ENCODE measurements at places on chromosomes 12 and 14. TPM values are rescaled to one million over a fixed set of nuclear protein-coding genes. Genes with fewer than 3 reads are reported as not detected.

The SLCO1C1 gene
- total RNA-seq = not detected

The UNC79 gene
- 0.02 TPM for total RNA-seq

The TSFM gene
- total RNA-seq = 30.9 TPM

The REM2 gene
- total RNA-seq = 0.14 TPM

The IL26 gene
- total RNA-seq = not detected

The SAMD15 gene
- 1.2 TPM for total RNA-seq

The TSHR gene
- not detected for total RNA-seq

The FGF23 gene
- not detected for total RNA-seq

The ST8SIA1 gene
- not detected for total RNA-seq

The AMN gene
- not detected for total RNA-seq

DNA sequence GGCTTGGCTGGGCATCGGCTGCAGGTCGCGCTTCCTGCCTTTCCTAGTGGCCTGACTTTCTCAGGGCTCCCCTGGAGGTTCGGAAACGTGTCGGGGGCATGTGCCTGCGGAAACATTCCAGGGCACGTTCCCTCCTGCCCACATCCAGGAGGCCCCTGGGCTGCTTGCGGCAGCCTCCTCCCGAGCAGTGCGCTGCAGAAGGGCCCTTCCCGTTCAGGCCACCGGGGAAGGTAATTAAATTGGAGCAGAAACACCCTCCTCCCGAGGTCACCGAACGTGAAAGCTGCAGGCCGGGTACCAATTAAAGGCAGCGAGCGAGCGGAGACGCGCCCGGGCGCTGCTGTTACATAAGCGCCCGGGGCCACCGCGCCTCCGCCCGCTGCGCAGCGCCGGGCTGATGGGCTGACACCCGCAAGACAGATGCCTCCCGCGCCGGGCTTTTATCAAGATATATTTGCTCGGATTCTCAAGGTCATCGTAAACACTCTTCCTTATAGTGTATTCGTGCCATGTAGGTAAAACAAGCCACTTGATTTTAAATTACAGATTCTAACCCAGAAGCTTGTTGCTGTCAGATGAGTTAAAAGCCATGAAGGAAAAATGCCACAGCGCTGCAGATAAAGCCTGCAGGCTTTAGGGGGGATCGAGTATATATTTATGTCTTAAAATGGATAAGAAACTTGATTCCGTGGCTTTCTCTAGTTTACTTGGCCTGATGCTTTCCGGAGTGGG is 31.4 kb downstream of the SSPN start:
- peaks cover 13% of the 10 kb centered on the region for H3K4me1 ChIP-seq
- H3K4me3 ChIP-seq = peak overlapping the region; percentile 85
- H3K27me3 ChIP-seq = no peaks in the 10 kb centered on the region
- DNase-seq = peak; percentile 0

- H3K27ac ChIP-seq = peak overlapping the region; percentile 67
- H3K27me3 ChIP-seq = no peaks in the 10 kb centered on the region
- no peak for DNase-seq
These were observed 114.8 kb downstream of the C12orf75 start for GRCh38 chr12:105445249-105445648.

DNA sequence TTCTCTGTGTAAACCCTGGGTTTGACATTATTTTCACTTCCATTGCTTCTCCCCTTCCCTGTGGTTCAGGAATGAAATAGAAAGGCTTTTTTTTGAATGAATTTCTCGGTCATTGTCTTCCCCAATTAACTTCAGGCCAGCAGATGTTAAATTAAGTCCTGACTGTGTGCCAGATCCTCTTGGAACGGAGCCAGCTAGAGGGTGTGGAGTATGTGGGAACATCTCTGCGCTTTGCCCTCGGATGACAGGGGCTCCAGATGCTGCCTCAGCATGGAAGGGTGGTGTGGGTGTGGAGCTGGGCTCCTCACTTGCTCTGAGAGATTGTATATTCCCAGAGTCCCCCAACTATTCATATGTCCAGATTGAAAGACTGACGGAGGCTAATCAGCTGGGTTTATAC is 13.1 kb downstream of the KRT85 start:
- H3K4me3 ChIP-seq = no peak overlapping the region
- H3K4me1 ChIP-seq = peaks cover 14% of the 10 kb centered on the region
- H3K27ac ChIP-seq = no peak overlapping the region

DNA sequence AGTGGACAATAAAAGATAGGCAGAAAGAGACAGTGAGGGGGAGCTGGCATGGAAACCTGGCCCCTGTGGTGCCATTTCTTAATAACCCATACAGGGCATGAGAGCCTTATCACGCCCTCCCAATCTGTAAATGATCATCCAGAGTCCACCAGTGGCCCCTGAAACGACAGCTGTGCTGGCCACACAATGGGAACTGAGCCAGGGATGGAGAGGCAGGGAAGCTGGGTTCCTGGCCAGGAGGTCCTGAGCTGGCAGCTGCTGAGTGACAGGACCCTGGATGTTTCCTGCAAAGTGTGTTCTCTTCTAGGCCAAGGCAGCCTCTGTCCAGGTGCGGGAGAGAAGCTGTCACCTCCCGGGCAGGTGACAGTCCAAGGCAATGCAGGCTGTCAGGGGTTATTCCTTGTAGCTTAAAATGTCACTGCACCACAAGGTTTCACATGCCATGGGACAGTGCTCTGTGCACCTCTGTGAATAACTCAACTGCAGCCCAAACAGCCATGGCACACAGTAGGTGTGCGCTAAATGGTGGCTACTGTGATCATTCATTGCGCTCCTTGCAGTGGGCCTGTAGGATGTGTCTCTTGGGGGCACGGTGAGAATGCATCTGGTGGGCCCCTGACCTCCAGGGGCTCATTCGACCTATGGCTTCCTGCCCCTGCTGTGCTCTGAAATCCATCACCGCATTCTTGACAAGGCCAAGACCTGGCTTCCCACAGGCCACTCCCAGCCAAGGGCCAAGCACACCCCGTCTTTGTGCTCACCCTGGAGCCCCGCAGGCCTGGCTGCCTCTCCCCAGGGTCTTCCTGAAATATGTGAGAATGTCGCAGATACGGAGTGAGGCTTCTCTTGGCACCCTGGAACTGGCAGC is 46.3 kb upstream of the BCL11B start:
- H3K27me3 ChIP-seq = peaks cover 19% of the 10 kb centered on the region
- DNase-seq = no peak
- H3K27ac ChIP-seq = no peak overlapping the region
- no peak overlapping the region for H3K4me3 ChIP-seq
- no peaks in the 10 kb centered on the region for H3K4me1 ChIP-seq
- no peaks in the 10 kb centered on the region for H3K36me3 ChIP-seq

- peaks cover 3% of the 10 kb centered on the region for H3K27me3 ChIP-seq
- peaks cover 38% of the 10 kb centered on the region for H3K4me1 ChIP-seq
- no peak for DNase-seq
These were observed 5.6 kb downstream of the HIP1R start for GRCh38 chr12:122840580-122841513.

- H3K36me3 ChIP-seq = no peaks in the 10 kb centered on the region
- H3K4me1 ChIP-seq = peaks cover 6% of the 10 kb centered on the region
- peaks cover 47% of the 10 kb centered on the region for H3K27me3 ChIP-seq
- H3K27ac ChIP-seq = no peak overlapping the region
- H3K4me3 ChIP-seq = no peak overlapping the region
These were observed 2.3 kb downstream of the RFX4 start for GRCh38 chr12:106585105-106585520.

- peaks cover 5% of the 10 kb centered on the region for H3K36me3 ChIP-seq
- H3K4me3 ChIP-seq = no peak overlapping the region
- peaks cover 30% of the 10 kb centered on the region for H3K27me3 ChIP-seq
- DNase-seq = no peak
These were observed 668.1 kb downstream of the MED13L start for GRCh38 chr12:115609347-115609746.

DNA sequence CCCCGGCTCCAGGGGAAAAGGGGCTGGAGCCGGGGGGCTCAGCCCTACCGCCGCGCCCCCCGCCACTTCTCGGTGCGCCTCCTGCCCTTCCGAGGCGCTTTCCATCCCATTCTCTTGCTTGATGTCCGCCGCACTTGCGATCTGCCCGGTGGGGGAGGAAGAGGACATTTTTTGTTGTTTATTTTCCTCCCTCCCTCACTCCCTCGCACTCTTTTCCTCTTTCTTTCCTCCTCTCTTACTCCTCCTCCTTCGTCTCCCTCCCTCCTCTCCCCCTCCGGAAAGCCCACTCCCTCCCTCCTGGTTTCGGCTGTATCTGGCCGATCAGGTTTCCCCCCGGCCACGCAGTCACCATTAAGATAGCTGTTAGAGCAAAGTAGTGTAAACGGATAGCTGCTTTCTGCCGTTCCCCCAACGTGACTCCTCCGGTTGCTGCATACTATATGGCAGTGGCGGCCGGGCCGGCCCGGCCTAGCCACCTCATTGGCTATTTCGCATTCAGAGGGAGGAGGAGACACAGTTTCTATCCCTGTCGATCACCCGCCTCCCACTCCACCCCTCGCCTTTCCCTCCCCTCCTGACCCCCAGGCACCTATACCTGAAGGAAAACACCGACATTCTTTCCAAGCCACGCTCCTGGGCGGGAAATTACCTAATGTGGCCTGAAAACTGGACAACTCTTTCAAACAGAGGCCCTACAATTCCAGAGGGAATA is at the start of gene SIX4:
Gene SIX4, minus strand, starts transcription at position 445 of the 712 bp plus-strand sequence. Its CDS starts 277 bp downstream, at position 168.
- peaks cover 23% of the 10 kb centered on the region for H3K4me1 ChIP-seq
- DNase-seq = peak; percentile 77
- H3K27ac ChIP-seq = peak within 1 kb of the TSS; percentile 97
- H3K27me3 ChIP-seq = no peaks in the 10 kb centered on the region
- peak within 1 kb of the TSS; percentile 98 for H3K4me3 ChIP-seq

DNA sequence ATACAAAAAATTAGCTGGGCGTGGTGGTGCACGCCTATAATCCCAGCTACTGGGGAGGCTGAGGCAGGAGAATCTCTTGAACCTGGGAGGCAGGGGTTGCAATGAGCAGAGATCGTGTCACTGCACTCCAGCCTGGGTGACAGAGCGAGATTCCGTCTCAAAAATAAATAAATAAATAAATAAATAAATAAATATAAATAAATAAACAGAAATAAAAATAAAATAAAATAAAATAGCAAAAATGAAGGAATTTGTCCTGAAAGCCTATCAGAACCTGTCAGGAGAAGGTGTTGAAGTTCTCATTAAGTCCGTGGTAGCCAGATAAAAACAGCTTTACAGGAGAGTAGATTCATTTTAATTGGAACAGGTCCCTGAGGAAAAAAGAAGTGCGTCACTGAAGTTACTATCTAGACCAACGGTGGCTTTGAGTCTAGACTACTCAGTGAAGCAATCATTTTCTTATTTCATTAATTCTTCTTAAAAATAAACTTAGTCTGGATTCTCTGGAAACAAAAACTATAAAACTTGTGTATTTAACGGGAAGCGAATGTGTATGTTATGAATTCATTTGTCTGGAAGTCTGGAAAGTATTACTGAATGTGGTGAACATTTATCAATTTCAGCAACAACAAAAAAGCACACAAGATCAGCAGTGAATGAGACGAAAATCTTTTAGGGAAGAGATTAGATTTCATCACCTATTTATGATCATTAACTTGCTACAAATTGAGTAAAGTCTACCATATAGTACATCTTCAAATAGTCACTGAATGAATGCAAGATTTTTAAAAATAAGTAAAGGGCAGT is 248.5 kb upstream of the PDE3A start:
- H3K27me3 ChIP-seq = no peaks in the 10 kb centered on the region
- no peaks in the 10 kb centered on the region for H3K4me1 ChIP-seq
- H3K36me3 ChIP-seq = no peaks in the 10 kb centered on the region
- H3K4me3 ChIP-seq = no peak overlapping the region
- DNase-seq = no peak

- H3K27me3 ChIP-seq = no peaks in the 10 kb centered on the region
- H3K4me3 ChIP-seq = no peak overlapping the region
- H3K36me3 ChIP-seq = no peaks in the 10 kb centered on the region
- H3K27ac ChIP-seq = no peak overlapping the region
These were observed 267.6 kb upstream of the SFSWAP start for GRCh38 chr12:131443019-131444000.

GRCh38 chr12:6038160-6038559 is 86.3 kb downstream of the VWF start:
- peaks cover 9% of the 10 kb centered on the region for H3K27me3 ChIP-seq
- H3K4me3 ChIP-seq = no peak overlapping the region
- H3K27ac ChIP-seq = no peak overlapping the region
- peak; percentile 63 for DNase-seq
- no peaks in the 10 kb centered on the region for H3K36me3 ChIP-seq

GRCh38 chr12:102480406-102480805 is at the start of gene IGF1:
TSS of gene IGF1 (minus strand) at chr12:102480563. CDS start at chr12:102480381, 182 bp downstream.
- peak; percentile 60 for DNase-seq
- H3K4me1 ChIP-seq = peaks cover 18% of the 10 kb centered on the region
- H3K36me3 ChIP-seq = no peaks in the 10 kb centered on the region
- no peaks in the 10 kb centered on the region for H3K27me3 ChIP-seq
- H3K4me3 ChIP-seq = no peak within 1 kb of the TSS

GRCh38 chr14:46861753-46862152 is 210.2 kb upstream of the RPL10L start:
- no peak overlapping the region for H3K4me3 ChIP-seq
- no peak for DNase-seq
- H3K27me3 ChIP-seq = no peaks in the 10 kb centered on the region
- H3K27ac ChIP-seq = no peak overlapping the region

GRCh38 chr14:92587700-92588085 is 74.1 kb downstream of the RIN3 start:
- no peak for DNase-seq
- H3K4me3 ChIP-seq = no peak overlapping the region
- H3K36me3 ChIP-seq = peaks cover 44% of the 10 kb centered on the region

DNA sequence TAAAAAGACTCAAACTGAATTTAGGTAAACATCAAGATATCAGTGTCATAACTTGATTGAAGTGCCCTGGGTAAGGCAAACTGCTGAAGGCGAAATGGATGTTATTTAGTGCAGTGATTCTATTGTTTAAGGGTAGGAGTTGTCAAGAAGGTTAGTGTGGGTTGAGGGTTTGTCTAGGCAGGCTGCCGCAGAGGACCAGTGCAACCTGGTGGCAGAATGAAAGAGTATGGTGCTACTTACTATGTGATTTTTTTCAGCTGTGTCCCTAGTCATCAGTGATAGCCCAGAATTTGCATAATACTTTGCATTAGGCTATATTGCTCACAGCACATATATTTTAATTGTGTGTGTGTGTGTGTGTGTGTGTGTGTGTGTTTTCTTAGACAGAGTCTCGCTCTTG is 1127.0 kb downstream of the GALC start:
- peaks cover 3% of the 10 kb centered on the region for H3K4me1 ChIP-seq
- peaks cover under 1% of the 10 kb centered on the region for H3K36me3 ChIP-seq
- H3K27ac ChIP-seq = no peak overlapping the region

- no peaks in the 10 kb centered on the region for H3K36me3 ChIP-seq
- DNase-seq = no peak
- H3K27ac ChIP-seq = no peak overlapping the region
- no peak overlapping the region for H3K4me3 ChIP-seq
- no peaks in the 10 kb centered on the region for H3K27me3 ChIP-seq
These were observed 174.3 kb downstream of the MGAT4C start for GRCh38 chr12:86081843-86082242.
